ENCODE measurements at places on chromosomes 2 and 18.

GRCh38 chr18:48367557-48367956, 41.6 kb downstream of the ZBTB7C start:
- DNase-seq = peak; percentile 2

GRCh38 chr2:60459851-60460250, 93.6 kb downstream of the BCL11A start:
- no peak for DNase-seq

DNA sequence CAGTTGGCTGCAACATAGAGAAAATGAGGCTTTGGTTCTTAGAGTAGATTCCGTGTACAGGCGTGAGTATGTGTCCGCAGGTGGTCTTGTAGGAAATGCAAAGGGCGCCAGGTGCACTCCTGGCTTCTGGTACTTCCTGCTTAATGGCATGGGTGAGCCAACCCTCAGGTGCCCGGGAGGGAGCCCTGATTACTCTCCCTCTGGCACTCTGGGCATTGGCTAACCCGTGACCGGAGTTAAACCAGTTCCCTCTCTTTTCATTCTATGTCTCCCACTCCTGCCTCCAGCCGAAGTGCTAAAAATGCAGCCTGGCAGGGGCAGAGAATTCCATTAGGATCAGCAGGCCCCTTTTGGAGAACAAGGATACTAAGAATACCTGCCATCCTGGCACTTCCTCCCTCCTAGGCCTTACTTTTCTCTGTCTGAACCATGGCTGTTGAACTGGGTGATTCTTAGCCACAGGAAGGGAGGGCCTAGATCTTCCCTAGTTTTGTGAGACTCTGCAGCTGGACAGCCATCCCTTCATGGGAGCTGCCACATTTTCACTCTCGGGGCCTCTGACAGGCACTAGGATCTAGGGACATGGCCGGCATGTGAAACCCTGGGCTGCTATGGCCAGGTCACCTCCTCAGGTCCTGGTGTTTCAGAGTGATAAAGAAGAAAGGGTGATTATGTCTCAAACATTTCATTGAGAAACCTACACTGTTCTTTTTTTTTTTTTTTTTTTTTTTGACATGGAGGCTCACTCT, 6.5 kb downstream of the MERTK start:
- no peak for DNase-seq

- peak; percentile 54 for DNase-seq
Measured at GRCh38 chr2:191870744-191871143, 23.9 kb upstream of the CAVIN2 start.

- no peak for DNase-seq
Measured at GRCh38 chr2:118103951-118104940, 16.0 kb downstream of the INSIG2 start.

DNA sequence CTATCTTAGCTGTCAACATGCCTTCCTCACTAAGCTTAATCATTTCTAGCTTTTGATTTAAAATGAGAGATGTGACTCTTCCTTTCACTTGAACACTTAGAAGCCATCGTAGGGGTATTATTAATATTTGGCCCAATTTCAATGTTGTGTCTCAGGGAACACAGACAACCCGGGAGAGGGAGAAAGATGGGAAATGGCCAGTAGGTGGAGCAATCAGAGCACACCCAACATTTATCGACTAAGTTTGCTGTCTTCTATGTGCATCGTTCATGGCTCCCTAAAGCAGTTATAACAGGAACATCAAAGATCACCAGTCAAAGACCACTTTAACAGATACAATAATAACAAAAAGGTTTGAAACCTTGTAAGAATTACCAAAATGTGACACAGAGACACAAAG, 110.2 kb downstream of the OLA1 start:
- DNase-seq = no peak

- no peak for DNase-seq
Measured at GRCh38 chr2:197197895-197198311, 112.7 kb downstream of the ANKRD44 start.

DNA sequence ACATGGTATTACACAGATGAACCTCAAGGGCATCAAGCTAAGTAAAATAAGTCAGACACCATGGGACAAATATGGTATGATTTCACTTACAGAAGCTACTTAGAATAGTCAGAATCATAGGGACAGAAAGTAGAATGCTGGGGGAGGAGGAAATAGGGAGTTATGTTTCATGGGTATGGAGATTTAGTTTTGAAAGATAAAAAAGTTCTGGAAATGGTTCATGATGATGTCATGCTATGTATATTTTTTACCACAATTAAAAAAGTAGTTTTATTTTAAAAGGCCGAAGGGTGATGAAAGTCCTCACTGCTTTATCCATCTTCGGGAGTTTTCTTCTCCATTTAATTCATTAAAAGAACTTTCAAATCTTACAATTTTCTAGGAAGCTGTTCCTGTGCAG, 181.9 kb downstream of the CALCRL start:
- no peak for DNase-seq

DNA sequence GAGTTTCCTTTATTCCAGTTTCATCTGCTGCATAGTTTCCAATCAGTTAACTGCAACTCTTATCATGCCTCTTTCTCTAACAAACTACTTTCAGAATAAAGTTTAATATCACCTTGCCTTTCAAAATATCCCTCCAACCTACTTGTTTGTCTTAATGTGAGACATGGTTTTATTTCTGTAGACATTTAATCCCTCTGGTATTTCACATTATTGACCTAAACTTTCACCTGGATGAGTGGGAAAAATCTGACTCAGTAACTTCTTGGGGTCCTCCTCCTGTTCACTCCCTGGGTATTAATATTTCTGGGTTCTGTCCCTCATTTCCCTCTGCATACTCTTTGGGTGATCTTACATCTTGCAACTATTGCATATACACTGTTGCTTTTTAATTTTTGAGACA, 27.9 kb downstream of the MSH6 start:
- no peak for DNase-seq

- DNase-seq = no peak
Measured at GRCh38 chr18:13420969-13421686, 202.6 kb downstream of the LDLRAD4 start.

GRCh38 chr18:77650799-77651385, 401.2 kb downstream of the GALR1 start:
- DNase-seq = peak; percentile 92

- no peak for DNase-seq
Measured at GRCh38 chr18:11470941-11471340, 138.5 kb upstream of the SLC35G4 start.

- DNase-seq = peak; percentile 70
Measured at GRCh38 chr18:77108001-77108692, 24.4 kb downstream of the MBP start.

DNA sequence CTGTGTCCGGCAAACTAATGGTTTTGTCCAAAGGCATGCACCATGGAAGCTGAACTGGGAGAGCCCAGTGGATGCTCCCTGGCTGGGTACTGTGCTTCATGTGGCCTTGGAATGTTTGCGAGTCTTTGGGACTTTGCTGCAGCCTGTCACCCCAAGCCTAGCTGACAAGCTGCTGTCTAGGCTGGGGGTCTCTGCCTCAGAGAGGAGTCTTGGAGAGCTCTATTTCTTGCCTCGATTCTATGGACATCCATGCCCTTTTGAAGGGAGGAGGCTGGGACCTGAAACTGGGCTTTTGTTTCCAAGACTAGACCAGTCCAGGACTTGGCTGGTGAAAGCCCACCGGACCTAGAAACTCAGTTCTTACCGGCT, 1.7 kb downstream of the MARS2 start:
- no peak for DNase-seq

DNA sequence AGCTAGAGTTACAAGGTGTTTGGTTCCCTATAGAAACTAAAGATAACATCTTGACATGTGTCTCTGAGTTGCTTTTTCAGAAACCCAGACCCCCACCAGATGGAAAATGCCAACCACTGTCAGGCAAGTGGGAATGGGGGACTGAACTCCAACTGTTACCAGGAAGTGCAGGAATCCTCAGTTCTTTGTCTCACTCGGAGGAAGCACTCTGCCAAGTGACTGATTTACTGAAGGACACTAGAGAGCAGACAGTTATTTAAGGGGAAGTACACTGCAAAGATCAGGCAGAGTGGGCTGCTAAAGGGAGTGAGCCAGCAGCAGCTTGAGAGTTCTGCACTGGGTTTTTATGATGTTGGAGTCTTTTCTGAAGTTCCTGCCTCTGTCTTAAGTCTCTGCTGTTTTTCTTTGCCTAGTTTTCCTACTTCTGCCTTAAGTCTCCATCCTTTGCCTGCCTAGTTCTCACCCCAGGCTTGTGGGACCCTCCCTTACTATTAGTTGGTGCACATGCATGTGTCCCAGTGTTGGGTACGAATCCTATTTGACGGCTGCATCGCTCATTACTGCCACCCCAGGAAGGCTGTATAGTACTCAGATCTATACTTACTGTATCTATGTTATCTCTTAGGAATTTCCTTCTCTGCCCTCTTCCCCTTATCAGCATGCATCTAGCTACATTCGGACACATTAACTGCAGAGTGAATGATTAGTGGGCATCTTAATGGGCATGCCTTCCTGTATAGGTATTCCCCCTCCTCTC, 97.1 kb downstream of the TEX51 start:
- DNase-seq = no peak

GRCh38 chr2:10041711-10042110, 1.6 kb upstream of the KLF11 start:
- DNase-seq = no peak

DNA sequence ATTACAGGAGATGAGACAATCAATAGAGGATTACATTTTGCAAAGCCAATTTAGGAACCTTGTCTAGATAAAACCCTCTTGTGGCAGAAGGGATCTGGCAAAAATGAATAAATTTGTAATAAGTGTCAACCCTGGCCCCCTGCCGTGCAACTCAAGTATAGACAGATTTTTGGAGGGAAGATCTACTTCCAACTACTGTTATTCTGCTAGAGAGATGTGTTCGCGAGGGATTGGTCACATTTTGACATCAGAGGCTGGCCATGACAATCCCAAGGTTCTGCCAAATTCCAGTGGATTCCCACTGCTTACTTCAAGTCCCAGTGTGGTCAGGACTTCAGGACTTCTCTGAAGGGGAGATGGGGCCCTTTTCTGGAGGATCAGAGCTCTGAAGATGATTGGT, 192.6 kb downstream of the SH3RF3 start:
- DNase-seq = no peak

- DNase-seq = no peak
Measured at GRCh38 chr2:160252278-160252887, 52.3 kb upstream of the ITGB6 start.

GRCh38 chr2:80573950-80574349, 269.4 kb upstream of the LRRTM1 start:
- no peak for DNase-seq

DNA sequence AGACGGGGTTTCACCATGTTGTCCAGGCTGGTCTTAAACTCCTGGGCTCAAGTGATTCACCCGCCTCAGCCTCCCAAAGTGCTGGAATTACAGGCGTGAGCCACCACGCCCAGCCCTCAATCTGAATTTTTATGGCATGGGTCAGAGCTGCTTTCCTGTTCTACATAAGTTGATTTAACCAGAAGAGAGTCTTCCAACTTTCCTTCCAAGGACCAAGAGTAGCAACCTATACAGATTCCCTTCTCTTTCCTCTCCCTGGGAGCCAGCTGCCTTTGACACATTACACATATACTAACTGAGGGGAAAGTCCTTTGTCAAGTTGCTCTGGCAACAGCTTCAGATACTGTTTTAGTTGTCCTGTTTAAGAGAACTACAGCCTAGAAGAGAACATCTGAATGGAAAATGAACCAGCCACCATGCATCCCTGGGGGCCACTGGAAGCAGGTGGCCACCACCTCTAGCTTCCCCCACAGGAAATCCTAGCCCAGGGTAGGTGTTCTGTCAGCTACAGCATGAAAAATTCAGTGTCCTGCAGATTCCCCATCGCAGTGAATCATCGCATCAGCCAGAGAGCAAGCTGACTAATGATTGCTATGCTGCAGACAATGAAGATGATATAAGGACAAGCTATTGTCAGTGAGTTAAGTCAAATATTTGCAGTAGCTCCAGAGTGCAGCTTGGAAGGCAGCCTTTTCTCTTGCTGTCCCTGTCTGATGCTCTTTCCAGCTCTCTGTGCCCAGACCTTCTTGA, 62.9 kb downstream of the POMC start:
- no peak for DNase-seq

DNA sequence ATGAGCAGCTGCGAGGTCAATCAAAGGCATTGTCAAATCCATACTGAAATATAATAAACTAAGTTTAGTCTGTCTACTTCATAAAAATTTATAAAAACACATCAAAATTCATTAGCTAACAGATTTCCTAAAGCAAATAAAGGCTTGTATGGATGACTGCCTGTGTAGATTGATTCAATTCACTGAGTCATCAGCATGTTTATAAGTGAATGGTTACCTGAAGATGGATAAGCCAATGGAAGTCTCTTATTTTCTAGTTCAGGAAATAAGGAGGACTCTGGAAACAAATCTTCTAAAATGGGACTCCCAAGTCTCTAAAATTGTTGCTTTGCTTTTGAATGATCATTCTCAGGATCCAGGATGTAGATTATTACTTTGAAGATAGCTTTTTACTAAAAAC, 57.0 kb upstream of the HNRNPA3 start:
- no peak for DNase-seq

- no peak for DNase-seq
Measured at GRCh38 chr2:180385601-180386201, 378.6 kb upstream of the CWC22 start.

DNA sequence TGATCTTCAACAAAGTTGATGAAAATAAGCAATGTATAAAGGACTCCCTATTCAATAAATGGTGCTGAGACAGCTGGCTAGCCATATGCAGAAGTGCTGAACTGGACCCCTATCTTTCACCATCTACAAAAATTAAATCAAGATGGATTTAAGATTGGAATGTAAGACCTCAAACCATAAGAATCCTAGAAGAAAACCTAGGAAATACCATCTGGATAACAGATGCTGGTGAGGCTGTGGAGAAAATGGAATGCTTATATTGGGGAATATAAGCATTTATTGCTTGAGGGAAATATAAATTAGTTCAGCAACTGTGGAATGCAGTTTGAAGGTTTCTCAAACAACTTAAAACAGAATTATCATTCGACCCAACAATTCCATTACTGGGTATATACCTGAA, 89.6 kb downstream of the GCA start:
- DNase-seq = no peak

- DNase-seq = no peak
Measured at GRCh38 chr2:66899109-66899508, 464.2 kb downstream of the MEIS1 start.

- DNase-seq = peak; percentile 66
Measured at GRCh38 chr18:5868218-5868854, 27.0 kb downstream of the TMEM200C start.

GRCh38 chr2:205321231-205321630, 361.1 kb upstream of the NRP2 start:
- no peak for DNase-seq

DNA sequence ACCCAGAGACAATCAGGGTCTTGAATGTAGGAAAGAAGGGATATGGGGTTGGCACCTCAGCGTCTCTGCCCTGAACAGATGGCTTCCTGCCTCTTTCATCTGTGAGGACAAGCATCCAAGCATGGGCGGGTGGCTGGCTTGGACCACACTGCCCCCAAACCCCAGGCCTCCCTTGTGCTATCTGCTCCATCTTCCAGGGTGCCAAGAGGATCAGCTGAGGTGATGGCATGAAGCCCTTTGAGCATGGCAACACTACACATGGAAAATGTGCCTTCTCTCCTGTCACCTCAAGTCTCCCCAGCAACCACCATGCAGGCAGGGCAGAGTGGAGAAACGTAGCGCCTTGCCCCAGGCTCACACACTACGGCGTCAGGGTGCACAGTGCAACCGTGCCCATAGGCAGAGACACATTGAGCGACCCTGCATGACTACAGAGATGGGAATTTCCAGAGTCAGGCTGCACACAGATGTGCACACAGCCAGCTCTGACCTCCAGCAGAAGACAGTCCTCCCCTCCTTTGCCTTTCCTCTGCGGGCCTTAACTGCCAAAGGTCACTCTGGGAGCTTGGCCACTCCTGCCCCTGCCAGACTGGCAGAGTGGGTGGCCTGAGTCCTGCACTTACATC, 1.5 kb downstream of the KCNIP3 start:
- no peak for DNase-seq

All from WERI-Rb-1 (cell line).